ENCODE measurements at places on chromosomes 11 and 22.

GRCh38 chr11:103624708-103625623 lies 411.5 kb upstream of the DDI1 start:
- DNase-seq = no peak

- no peak for DNase-seq
These were observed 22.9 kb upstream of the ABTB2 start for GRCh38 chr11:34380696-34381095.

DNA sequence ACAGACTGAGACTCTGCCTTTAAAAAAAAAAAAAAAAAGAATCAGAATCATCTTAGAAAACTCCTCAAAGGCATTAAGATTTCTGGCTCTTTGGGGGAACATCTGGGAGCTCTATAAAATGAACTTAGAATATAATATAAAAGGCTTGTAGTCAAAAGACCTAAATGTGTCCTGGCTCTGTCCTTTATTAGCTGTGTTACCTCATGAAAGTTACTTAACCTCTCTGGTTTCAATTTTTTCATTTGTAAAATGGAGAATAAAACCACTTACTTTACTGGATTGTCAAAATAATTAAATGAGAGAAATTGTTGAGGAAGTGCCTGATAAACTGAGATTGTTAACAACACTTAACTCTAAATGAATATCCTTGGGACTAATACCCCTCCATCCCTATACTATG lies 81.8 kb downstream of the FAM168A start:
- no peak for DNase-seq

DNA sequence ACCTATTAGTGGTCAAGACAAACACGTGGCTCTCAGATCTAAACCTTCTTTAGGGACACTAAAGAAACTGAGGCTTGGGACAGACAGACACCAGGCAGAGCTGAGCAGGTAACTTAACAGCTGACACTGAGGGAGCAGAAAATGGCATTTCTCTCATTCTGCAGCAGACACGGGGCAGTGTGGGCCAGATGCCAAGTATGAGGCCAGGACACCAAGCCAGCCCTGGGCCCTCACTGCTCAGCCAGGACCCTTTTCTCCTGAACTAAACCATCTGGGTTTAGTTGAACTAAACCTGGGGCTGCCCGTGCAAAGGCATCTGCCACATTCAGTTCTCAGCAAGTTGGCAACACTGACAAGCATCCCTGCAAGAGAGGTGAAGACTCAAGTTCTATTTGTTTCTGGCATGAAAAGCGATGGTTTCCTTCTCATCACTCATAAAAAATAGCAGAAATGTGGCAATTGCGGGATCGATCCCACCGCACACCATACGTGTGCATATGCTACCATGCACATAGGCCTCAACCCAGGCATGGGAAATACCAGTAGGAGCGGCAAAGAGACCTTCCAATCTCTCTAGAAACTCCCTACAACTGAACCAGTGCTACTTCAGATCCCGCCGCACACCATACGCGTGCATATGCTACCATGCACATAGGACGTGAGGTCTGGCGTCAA lies 100.1 kb upstream of the BID start:
- no peak for DNase-seq

- DNase-seq = no peak
These were observed 360.9 kb upstream of the NARS2 start for GRCh38 chr11:78935398-78936068.

GRCh38 chr11:89608234-89608966 lies 101.7 kb upstream of the TRIM77 start:
- DNase-seq = no peak

GRCh38 chr22:22712666-22713365 lies 68.4 kb downstream of the GGTLC2 start:
- no peak for DNase-seq

GRCh38 chr11:34606326-34607120 lies 14.4 kb upstream of the EHF start:
- no peak for DNase-seq

GRCh38 chr11:43545610-43546009 lies 134.9 kb upstream of the HSD17B12 start:
- DNase-seq = no peak

DNA sequence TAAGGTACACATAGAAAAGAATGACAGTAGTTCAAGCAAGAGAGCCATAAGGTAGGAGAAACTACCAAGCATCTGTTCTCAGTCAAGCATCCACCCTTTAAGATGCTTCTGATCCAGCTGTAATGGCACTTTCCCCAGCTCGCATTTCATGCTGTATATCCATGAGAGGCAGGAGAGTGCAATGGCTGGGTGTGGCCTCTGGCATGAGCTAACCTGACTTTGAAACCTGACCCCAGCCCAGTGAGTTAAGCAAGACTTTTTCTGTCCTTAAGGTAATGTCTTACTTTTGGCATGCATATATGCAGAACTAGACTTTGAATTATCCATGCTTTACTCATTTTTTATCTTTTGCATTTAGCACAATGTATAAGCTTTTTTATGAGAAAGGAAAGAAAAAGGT lies 79.8 kb upstream of the CNTN5 start:
- DNase-seq = no peak

DNA sequence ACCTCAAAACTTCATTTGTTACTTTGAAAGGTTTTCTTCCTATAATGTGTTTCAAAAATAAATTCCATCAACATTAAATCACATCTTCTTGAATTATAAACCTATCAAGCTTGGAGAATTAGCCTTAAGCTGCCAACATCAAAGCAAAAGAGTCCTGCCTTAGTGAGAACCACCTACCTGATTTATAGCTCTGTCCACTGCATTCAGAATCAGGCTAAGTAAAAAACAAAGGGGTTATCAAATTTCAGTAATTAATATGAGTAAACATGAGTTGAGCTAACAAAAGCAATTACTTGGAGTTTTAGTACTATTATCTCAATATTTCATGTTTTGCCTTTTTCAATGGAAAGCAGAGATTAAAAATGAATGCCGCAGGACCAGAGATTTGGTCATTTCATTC lies 73.9 kb downstream of the CADM1 start:
- no peak for DNase-seq

DNA sequence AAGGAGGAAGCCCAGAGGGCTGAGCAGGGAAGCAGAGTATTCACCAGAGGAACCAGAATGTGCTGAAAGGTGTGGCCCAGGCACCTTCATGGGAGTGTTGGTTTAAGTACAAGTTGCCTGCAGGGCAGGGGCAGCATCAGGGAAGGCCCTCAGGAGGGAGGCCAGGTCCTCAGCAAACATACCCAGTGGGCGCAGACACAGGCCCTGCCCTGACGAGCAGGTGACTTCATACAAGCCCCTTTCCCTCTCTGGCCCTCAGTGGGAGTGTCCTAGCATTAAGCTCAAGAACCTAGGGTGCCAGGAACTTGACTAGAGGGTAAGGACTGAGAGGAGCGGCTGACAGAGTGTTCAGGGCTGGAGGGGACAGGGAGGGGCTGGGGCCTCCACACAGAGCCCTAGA lies 7.5 kb upstream of the CASTOR1 start:
- no peak for DNase-seq

Data from thymus (tissue), 14 donors.